ENCODE measurements at places on chromosomes 12 and 14. TPM values are rescaled to one million over a fixed set of nuclear protein-coding genes. Genes with fewer than 3 reads are reported as not detected.

GRCh38 chr12:53770281-53770680 is 18.5 kb upstream of the CISTR start:
- DNase-seq: peak; percentile 84

Gene PROX2
- polyA plus RNA-seq: not detected

GRCh38 chr12:43206396-43206795 is 345.6 kb downstream of the ADAMTS20 start:
- peak; percentile 7 for DNase-seq

Gene CATSPERB
- polyA plus RNA-seq: not detected

Gene KRT81
- 2.3 TPM for polyA plus RNA-seq

DNA sequence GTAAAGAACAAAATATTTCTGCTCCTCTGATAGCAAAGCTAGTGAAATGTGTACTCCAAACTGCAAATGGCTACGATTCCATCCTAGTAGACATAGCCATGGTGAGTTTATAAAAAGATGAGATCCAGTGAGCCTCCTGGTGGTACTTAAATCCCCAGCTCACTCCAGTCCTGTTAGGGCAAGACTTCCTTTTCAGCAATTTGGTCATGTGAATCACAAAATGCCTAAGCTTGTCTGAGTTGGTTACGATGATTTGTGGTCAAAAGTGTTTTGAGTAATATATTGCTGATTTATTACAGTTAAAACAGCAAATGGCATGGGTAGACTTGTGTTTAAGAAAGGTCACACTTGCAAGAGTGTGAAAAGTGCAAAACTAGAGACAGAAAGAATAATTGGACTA is 102.7 kb upstream of the NAV3 start:
- DNase-seq: no peak

- DNase-seq: no peak
Observed at GRCh38 chr12:139585-139984, 73.0 kb downstream of the IQSEC3 start.

DNA sequence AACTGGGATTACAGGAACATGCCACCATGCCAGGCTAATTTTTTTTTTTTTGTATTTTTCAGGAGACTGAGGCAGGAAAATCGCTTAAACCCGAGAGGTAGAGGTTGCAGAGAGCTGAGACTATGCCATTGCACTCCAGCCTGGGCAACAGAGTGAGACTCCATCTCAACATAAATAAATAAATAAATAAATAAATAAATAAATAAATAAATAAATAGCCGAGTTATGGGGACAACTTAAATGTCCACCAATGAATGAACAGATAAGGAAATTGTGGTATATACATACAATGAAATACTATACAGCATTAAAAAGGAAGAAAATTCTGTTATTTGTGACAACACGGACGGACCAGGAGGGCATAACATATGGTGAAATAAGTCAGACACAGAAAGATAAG is 325.7 kb downstream of the NELL2 start:
- no peak for DNase-seq

DNA sequence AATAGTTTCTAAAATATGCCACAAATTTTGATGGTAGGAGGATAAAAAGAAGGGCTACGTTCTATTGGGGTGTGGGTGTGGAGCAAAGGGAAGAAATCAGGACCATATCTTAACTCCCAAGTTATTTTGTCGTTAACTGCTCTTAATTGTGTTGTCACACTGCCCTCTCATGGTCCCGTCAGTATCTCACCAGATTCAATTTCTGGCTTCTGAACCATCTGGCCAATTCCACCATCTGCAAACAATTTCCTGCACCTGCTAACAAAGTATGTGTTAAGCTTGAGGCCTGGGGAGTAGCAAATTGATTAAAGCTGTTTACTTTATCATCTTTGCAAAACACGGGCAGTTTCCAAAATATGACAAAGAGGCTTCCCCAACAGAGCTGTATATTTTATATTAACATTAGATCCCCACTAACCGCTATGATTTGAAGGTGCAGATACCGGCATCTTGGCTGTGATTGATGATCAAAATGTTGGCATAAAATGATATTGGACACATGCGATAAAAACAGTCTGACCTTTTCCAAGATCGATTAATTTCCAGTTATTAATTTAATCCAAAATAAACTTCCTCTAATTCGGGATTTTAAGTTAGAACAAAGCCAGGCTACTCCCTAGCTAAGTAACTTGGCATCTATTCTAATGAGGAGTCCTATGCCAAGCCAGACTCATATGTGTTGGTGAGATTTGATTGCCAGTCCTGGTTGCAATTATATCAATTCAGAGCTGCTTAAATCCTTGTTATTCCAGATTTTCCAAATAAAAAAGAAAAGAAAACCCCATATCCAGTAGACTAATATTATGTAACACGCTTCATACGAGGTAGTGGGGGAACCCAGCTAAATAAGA is 6.9 kb upstream of the DNM1L start:
- DNase-seq: peak; percentile 67

DNA sequence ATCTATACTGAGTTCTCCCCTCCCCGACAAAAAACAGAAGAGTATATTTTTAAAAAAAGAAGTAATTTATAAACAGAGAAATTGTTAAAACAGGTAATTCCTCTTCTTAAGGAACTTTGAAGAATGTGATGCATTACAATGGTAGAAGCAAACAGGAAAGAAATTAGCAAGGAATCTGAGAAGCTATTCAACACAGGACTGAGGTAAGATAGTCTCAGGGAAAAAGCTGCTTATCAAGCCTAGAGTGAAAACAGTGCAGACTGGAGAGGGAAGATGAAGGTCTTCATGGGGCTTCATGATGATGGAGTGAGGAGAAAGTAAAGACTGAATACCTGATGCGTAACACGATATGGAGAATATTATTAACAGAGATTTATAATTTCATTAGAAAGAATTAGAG is 880.0 kb downstream of the SLC16A7 start:
- no peak for DNase-seq

- no peak for DNase-seq
Observed at GRCh38 chr14:80521456-80521855, 310.2 kb upstream of the DIO2 start.

GRCh38 chr14:38038986-38039385 is 168.7 kb upstream of the SSTR1 start:
- no peak for DNase-seq

Gene LAG3
- 0.33 TPM for polyA plus RNA-seq

Gene MGST1
- polyA plus RNA-seq: 647 TPM

- no peak for DNase-seq
Observed at GRCh38 chr14:78631551-78631950, 461.4 kb downstream of the NRXN3 start.

GRCh38 chr12:98351784-98352183 is 163.6 kb upstream of the TMPO start:
- no peak for DNase-seq

GRCh38 chr14:34177466-34177865 is 226.6 kb upstream of the EGLN3 start:
- DNase-seq: no peak

Gene ACOT6
- polyA plus RNA-seq: not detected

Gene SLC4A8
- 6.6 TPM for polyA plus RNA-seq

DNA sequence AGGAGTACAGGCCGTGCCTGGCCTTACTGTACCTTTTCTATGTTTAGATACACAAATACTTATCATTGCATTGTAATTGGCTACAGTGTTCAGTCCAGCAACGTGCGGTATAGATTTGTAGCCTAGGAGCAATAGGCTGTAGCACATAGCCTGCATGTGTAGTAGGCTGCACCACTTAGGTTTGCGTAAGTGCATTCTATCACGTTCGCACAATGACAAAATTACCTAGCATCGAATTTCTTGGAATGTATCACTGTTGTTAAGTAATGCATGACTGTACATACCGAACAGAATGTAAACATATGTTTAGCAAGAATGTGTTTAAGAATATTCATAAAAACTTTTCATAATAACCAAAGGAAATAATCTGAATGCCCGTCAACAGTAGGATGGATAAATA is 31.9 kb downstream of the VRTN start:
- no peak for DNase-seq

DNA sequence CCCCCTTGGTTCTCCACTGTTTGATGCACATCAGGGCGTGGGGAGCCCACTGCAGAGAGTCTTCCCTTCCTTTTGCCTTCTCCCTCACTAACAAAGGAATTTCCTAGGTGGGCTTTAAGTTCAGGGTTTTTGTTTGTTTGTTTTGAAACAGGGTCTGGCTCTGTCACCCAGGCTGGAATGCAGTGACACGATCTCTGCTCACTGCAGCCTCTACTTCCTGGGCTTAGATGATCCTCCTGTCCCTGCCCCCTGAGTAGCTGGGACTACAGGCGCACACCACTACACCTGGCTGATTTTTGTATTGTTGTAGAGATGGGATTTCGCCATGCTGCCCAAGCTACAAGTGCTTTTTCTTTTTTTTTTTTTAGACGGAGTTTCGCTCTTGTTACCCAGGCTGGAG is 33.8 kb downstream of the EP400 start:
- DNase-seq: no peak

- DNase-seq: no peak
Observed at GRCh38 chr12:25929142-25929541, 29.3 kb upstream of the RASSF8 start.

Gene DPY19L2
- 7.8 TPM for polyA plus RNA-seq

- no peak for DNase-seq
Observed at GRCh38 chr14:99009871-99010270, 262.1 kb downstream of the BCL11B start.

GRCh38 chr12:13503094-13503835 is 306.7 kb downstream of the EMP1 start:
- no peak for DNase-seq

GRCh38 chr12:90961154-90961553 is 6.2 kb upstream of the CCER1 start:
- no peak for DNase-seq

DNA sequence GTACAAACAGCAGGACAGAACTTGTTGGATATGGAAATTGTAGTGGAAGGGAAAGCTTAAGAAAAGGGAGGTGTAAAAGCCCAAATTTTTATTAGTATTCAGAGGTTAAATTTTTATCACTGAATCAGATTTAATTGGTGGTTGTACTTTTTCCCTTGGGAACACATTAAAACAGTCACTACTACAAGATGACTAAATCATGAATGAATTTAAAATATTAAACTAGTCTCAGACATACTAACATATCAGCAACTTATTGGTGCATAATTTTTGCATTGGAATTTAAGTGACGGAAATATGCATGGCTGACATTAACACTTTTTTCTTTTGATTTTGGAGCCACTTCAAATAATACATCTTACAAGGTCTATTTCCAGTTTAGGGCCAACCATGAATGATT is 27.6 kb downstream of the SAMD4A start:
- no peak for DNase-seq

DNA sequence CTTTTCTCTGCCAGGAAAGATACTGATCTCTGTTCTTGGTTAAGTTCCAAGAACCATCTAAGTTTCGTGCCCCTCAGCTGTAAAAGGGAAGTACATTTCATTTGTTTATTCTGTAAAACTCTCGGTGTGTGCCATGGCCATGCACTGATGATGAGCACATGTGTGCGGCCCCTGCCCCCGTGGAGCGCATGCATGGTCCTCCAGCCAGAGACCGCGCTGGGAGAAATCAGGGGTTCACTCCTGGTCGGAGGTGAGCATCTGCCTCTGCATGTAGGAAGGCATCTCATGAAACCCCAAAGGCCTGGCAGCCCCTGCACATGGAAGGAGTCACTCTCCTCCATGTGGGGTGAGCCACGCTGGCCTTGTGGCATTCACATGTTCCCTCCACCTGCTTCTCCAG is 102.5 kb upstream of the RTL1 start:
- DNase-seq: no peak

GRCh38 chr14:76672123-76672522 is 89.1 kb upstream of the VASH1 start:
- no peak for DNase-seq

- no peak for DNase-seq
Observed at GRCh38 chr14:44589180-44589579, 82.1 kb upstream of the FSCB start.

GRCh38 chr14:62824086-62824485 is 221.2 kb downstream of the KCNH5 start:
- DNase-seq: no peak

Gene TRIAP1
- polyA plus RNA-seq: 56.2 TPM

Gene LRTM2
- polyA plus RNA-seq: not detected

- DNase-seq: peak; percentile 51
Observed at GRCh38 chr14:92726135-92726932, 22.1 kb downstream of the LGMN start.

Gene SUSD6
- 16.3 TPM for polyA plus RNA-seq

Gene PLEKHH1
- polyA plus RNA-seq: 0.15 TPM

- DNase-seq: no peak
Observed at GRCh38 chr12:27974735-27975221, 2.2 kb upstream of the PTHLH start.

Gene RASSF8
- polyA plus RNA-seq: 22.0 TPM

DNA sequence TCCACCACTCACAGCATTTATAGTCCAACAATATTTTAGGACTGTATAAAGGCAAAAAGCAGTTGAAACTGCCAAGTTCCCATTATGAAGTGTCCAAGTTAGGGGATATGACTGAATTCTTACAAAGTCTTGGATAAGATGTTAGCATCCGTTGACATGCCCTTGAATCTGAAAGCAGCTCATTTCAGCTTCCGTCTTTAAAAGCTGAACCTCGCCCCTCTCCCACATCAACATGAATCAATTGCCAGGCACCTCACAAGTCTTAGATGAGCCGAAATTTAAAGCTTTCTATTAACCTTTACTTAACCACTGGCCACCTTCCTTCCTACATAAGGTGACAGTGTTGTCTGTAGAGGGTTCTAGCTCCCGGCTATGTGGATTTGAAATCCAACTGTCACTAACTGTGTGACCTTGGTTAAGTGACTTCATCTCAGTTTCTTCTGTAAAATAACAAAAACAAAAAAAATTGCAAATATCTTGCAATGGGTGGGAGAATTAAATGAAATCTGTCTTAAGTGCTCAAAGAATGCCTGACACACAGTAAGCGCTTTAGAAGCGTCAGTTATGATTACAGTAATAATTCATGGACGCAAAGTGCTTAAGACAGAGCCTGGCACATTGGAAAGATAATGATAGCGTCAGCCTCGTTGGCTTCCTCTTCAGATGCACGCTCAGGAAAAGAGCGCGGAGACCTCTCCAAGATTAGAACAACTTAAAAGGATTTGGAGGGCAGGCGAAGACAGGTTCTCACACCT is 1.2 kb downstream of the PPP1CC start:
- DNase-seq: no peak

Gene JPH4
- polyA plus RNA-seq: not detected

DNA sequence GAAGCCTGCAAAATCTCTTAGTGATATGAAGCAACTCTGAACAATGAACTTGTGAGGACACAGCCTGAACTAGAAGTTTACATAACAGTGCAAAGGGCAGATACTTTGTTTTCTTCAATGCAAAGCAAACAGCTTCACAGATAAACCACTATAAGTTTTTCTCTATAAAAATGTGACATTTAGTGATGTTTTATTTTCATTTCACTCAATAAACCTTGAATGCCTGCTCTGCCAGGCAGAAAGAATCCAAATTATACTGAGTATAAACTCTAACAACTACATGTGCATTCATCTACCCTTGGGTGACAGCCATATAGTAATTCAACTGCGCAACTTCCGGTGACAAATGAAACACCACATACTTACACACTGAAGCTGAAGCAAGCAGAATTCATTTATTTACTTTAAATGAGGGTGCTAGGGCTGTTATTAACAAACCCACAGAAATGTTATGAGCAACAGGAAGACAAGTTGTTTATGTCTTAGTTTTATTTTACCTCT is 10.3 kb downstream of the DCP1B start:
- peak; percentile 72 for DNase-seq
